ENCODE measurements at places on chromosomes 5 and 9. TPM values are rescaled to one million over a fixed set of nuclear protein-coding genes. Genes with fewer than 3 reads are reported as not detected.

The MARCHF11 gene
- not detected for total RNA-seq

The PCDHB7 gene
- total RNA-seq = 5.0 TPM

The SPINK7 gene
- not detected for total RNA-seq

GRCh38 chr9:90970608-90971007, 169.0 kb downstream of the SYK start:
- no peak for DNase-seq

DNA sequence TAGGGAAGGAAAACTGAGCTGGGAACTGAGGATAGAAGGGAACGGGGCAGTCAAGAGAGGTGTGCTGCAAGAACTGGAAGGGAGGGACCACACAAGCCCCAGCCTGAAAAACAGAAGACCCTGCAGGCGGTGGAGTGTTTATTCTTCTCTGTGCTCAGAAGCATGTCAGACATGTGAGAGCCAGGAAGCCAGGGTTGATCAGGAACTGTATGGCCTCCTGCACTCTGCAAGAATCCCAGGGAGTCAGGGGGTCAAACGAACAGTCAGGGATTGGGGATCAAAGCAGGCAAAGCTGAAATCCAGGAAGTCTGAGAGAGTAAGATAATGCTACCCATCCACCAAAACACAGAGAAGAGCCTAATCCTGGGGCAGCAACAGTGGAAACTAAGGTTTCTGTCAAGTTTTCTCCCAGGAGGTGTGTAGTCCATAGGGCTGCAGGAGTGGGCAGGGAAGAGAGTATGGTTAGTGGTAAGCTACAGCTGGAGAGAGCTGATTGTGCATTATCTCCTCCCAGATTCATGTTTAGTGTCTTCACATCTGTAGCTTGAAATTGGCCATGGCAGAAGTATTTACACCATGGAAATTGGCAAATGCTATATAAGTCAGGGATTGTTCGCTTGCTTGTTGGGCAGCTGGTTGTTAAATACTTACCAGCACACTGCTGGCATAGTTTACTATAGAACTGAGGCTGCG, 115.4 kb upstream of the SLC44A1 start:
- DNase-seq = no peak

DNA sequence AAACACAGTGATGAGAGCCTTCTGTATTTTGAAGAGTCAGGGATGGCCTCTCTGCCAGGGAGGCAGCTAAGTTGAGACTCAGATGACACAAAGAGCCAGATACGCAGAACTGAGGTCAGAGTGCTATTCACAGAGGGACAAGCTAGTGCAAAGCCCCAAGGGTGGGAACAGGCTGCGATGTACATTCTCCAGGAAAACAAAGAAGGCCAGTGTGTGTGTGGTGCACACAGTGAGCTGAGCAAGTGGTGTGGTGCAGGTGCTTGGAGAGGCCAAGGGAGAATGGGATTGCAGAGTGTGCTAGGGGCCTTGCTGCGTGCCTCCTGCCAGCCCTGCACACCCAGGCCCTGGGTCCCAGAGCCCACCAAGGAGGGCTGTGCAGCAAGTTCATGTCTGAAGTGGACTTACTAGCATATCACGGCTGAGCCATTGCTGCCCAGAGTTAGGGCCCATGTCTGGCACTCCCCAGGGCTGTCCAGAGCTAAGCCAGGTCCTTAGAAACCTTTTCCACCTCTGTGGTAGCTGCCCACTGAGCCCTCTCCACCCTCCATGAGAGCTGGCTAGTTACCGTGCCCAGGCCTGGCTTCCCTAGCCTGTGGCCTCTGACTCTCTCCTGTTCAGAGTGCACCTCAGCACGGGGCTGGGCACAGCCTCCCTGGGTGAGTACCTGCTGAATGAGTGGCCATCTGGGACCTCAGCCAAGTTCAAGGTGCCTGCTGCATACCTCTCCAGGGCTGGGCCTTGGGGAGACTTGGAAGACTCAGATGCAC, 9.3 kb downstream of the SLC25A48 start:
- no peak for DNase-seq

GRCh38 chr5:171832775-171833174, 47.2 kb downstream of the SMIM23 start:
- no peak for DNase-seq

GRCh38 chr5:178331491-178331996, 98.9 kb upstream of the PHYKPL start:
- DNase-seq = no peak

Measured in sciatic nerve (tissue), 2 donors.